SK-N-SH treated with all-trans-retinoic acid at 6 μM for 48 hours (cell line): ENCODE measurements at places on chromosomes 12 and 14.

DNA sequence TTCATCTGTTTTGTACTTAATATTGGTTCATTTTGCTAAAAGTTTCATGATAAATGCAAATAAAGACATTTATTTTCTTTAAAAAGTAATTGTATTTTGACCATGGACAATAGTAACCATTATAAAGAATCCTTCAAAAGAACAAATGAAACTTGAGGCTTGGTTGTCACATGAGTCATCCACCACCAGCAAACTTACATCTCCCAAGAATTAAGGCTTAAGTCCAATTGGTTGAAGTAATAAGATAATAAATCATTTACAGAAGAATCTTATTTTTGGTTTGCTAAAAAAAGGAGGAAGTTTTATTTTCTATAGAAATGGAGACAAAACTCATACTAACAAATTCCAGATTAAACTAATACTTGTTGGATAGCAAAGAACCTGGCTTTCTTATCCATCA, 84.8 kb upstream of the KITLG start:
- no peak for ATAC-seq

GRCh38 chr12:92041742-92042141, 103.9 kb downstream of the BTG1 start:
- ATAC-seq = no peak

DNA sequence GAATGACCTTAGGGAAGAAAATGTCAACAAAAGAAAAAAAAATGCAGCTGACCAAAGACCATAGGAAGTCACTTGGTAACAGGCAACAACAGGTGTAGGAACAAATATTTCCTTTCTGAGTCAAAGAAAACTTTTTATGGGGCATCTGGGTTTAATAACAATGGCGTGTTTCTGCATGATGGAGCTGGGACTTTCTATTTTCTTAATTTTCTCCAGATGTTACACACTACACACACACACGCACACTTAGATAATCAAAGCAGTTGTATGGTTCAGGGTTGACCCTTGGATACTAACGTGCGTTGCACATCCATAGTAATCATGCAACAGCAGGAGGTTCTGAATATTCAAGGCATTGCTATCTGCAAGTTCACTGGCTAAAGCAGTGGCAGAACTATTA, 47.9 kb upstream of the NTF3 start:
- ATAC-seq = no peak

DNA sequence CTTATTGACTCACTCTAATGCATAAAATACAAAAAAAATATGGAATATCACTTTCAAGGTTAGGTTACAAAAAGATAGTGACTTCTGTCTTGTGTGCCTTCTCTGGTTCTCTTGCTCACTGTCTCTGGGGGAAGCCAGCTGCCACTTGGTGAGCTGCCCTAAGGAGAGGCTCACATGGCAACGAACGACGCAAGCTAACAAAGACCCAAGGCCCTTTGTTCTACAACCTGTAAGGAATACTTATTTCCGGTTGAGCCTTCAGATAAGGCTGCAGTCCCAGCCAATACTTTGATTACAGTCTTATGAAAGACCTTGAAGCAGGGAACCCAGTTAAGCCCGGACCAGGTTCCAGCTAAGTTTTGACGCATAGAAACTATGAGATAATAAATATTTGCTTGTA, 242.4 kb upstream of the TBX3 start:
- no peak for ATAC-seq

DNA sequence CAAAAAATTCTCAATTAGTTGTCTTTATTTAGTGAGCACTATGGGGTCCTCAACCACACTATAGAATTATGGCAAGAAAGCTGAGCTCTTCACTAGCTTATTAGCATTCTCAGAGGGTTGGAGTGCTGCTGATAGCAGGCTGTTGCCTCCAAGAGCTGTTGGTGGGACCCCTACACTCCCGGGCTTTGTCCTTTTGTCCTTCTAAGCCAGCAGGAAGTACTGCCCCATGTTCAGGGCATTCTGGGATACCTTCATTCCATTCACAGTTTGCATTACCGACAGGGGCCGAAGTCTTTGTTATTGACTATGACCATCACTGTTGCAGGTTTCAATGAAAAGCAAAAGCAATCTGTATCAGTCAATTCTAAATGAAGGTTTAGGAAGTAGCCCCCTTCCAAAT, 89.5 kb upstream of the OTX2 start:
- no peak for ATAC-seq

- no peak for ATAC-seq
These were observed 45.5 kb upstream of the FAR2 start for GRCh38 chr12:29103539-29103974.

GRCh38 chr12:91763654-91764370, 381.8 kb downstream of the BTG1 start:
- no peak for ATAC-seq

DNA sequence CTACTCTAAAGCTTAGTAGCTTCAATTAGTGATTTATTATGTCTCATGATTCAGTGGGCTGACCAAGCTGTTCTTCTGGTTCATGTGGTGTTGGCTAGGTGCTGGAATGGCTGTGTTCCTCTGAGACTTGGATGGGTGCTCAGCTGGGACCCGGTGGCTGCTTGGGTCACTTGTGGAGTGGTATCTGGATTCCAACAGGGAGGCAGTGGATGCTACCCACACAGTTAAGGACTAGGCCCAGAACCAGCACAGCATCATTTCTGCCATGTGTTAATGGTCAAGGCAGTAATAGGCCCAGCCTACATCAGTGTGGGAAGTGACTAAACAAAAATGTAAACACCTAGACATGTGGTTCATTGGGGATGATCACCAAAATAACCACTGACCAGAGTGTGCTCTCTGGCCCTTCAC, 72.2 kb downstream of the FGD4 start:
- ATAC-seq = no peak

GRCh38 chr12:122835750-122836026, 431 bp downstream of the HIP1R start:
- peak; percentile 2; the same call in 2 of the 3 replicates for ATAC-seq

- ATAC-seq = no peak
These were observed 306.7 kb downstream of the ZFP36L1 start for GRCh38 chr14:68486033-68486732.

DNA sequence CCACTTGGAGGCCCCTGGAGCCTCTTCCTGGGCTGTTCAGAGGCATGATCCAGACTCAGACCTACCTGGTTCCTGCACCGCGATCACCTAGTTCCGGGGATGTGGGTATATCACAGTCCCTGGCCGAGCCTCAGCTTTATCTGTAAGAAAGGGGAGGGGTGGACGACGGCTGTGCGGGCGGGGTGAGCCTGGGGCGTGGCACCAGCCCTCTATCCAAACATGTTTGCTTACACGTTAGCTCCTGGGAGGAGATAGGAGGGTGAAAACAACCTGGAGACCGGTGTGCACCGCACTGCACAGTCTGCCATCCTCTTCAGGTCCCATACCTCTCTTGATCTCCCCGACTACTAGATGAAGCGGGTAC, 1.2 kb downstream of the ANKRD9 start:
- ATAC-seq = no peak

DNA sequence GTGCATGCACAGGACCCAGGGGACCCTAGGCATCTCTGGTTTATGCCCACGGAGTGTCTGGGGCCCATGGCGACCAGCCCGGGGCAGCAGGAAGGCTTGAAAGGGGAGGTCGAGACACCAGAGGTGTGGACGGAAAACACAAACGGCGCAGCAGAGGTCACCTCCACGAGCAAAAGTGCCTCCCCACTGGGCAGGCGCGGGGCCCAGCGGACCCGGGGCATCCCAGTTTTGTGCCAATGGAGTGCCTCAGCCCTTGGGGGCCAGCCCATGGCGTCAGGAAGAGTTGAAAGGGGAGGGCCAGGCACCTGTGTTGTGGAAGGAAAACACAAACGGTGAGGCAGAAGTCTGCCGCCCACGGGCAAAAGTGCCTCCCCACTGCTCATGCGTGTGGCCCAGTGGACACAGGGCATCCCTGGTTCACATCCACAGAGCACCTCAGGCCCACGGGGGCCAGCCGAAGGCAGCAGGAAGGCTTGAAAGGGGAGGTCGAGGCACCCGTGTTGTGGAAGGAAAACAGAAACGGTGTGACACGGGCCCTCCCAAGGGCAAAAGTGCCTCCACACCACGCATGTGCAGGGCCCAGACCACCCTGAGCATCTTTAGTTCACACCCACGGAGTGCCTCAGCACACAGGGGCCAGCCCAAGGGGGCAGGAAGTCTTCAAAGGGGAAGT, 378.8 kb downstream of the ALG10 start:
- ATAC-seq = no peak
